ENCODE measurements at places on chromosomes 12 and 14.
A peak's percentile ranks its signal among the peaks of the same experiment; 100 is the strongest.

DNA sequence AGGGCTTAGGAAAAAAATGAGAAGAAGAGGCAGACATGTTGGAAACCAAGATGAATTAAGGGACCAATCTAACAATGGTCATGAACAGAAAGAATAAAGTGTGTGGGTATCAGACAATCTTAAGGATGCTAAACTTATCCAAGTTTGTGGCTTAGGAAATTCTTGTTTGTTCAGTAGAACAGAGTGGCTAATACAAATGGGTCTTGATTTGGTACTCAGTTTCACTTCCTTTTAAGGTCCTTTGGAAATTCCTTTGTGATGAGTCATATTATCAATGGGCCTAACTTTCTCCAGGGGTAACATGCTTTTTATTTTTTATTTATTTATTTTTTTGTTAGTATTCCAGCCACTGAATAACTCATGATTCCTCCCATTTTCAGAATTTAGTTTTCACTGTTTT, 1154.7 kb upstream of the FLRT2 start:
- no peak for DNase-seq

DNA sequence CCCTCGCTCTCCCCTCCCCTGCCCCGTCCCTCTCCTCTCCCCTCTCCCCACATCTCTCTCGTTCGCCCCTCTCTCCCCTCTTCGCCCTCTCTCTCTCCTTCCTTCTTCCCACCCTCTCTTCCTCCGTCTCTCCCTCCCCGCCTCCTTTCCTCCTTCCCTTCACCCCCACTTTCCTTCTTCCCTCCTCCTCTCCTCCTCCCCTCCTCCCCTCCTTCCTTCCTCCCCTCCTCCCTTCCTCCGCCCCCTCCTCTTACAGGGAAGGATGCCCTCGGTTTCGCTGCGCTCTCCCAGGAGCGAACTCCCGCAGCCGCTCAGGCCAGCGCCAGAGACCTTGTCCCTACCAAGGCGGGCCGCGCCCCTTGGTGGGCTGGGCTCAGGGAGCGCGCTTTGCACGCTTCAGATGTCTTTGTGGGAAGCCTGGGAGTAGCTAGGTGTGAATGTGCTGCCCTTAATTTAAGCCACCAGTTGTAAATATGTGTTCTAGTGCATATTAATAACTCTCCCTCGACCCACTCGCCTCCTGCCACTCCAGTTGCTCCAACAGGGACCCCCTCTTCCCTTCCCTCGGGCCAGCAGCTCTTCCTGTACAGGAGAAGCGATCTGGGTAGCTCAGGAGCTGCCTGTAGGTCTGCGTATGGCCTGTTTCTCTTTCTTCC, 13.3 kb upstream of the MAP3K9 start:
- DNase-seq, result peak; percentile 46

DNA sequence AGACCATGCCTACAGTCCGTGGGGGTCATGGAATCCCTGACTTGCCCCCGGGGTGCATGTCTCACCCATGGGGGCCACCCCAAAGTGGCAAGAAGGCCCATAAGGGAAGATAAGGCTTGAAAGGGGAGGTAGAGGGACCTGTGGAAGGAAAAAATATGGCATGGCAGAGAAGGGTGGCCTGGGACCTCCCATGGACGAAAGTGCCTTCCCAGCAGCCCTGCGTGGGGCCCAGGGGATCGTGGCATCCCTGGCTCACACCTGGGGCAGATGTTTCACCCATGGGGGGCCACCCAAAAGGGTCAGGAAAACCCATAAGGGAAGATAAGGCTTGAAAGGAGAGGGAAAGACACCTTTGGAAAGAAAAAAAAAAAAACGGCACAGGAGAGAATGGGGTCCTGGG, 264.6 kb downstream of the ALG10 start:
- no peak for DNase-seq

DNA sequence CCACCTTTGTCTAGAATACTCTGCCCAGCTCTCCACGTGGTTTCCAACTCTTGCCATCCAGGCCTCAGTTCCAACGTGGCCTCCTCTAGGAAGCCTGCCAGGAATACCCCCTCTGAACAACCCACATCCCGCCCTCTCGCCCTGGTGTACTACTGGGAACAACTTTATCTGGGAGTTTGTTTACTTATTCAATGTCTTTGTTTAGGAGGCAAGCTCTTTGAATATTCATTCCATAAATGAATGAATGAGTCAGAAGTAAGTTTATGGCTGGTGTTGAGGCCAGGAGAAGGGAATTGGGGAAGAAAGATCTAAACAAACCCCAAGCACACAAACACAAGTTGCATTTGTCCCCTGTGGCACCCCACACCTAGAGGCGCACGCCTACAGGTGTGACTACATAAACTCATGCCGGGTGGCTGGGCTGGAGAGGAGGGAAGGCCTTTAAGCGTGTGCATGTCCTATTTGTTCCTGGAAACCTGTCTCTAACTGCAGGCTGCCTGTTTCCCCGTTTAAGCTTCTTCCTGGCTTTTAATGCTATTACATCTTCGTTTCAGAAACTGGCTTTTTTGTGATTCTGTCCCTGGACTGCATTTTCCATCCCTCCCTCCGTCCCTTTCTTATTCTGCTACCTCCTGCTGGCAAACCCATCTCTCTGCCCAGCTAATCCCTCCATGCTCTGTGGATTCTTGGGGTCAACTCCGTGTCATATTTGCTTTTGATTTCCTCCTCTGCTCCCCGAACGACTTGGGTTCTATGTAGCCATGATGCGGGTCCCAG, 57.9 kb downstream of the FZD10 start:
- DNase-seq, result no peak

All from colonic mucosa (tissue), 4 donors.